Activated CD4-positive, alpha-beta T cell treated with anti-CD3 and anti-CD28 coated beads for 4 hours (primary cell): ENCODE measurements at places on chromosomes 4 and X.

- no peak for DNase-seq
Observed at GRCh38 chr4:27484216-27484615, 623.6 kb downstream of the STIM2 start.

- no peak for DNase-seq
Observed at GRCh38 chr4:65063601-65064000, 606.7 kb downstream of the EPHA5 start.

- DNase-seq, result no peak
Observed at GRCh38 chr4:88967883-88968331, 89.1 kb downstream of the FAM13A start.

DNA sequence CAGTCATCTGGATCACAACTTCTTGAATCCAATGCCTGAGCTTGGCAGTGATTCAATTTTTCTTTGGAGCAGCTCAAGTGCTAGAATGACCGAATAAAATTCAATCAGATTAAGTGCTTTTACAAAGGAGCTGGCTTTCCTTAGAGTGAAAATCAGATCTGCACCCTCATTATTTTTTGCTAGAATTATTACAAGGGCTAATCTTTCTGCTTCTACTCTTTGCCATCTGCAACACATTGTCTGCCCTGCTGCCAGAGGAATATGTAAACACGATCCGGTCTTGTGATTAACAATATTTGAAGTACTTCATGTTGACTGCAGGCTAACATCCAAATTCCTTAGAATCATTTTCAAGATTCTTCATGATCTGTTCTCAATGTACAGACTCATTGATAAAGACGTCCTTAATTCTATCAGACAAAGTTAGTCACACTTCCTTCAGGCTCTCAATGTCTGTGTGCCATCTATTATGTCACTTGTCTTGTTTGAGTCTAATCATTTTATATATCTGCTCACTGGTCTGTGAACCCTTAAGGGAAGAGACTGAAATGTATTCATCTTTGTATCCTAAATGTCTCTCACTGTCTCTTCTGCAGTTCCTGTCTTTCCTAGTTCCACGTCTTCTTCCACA lies 531.2 kb downstream of the GALNTL6 start:
- DNase-seq, result no peak

GRCh38 chr4:161280929-161281328 lies 882.9 kb downstream of the FSTL5 start:
- DNase-seq, result no peak

- no peak for DNase-seq
Observed at GRCh38 chr4:167248271-167248670, 14.0 kb upstream of the SPOCK3 start.

DNA sequence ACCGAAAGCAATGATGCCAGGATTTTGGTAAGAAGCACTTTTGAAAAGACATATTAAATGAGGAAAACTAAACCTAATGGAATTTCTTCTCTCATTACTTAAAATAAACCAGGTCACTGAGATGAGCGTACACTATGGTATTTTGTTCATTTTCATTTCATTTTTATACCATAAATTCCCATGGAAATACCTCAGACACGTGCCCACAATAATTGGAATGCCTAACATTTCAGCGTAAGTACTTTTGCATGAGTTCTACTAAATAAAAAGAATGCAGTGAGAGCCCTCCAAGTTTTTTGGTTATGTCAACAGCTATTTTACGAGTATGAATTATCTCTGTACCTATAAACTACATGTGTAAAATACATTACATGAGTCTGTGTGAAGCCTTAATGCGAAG lies 3.2 kb downstream of the CAMK2D start:
- no peak for DNase-seq

DNA sequence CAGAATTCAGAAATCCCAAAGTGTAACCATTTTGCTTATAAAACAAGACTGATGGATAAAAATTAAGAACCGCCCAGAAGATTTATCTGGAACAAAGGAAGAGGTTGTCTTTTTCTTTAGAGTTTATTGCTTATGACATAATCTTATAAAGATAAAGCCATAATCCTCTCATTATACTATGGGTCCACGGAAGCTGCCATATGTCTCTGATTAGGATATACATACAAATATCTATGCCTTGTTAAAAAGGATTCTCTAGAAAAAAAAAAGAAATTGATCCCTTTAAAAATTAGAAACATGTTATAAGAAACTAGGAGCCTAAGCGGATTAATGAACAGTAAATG lies 70.5 kb downstream of the RELL1 start:
- no peak for DNase-seq

GRCh38 chr4:48372272-48372671 lies 30.9 kb downstream of the SLAIN2 start:
- DNase-seq, result no peak
